Stimulated activated naive B cell treated with anti-CD40 and anti-IgM and Interleukin-4, amounts not matched to agents 10 μg/mL and 1 μg/mL and 100 μg/mL, for 72 hours (primary cell): ENCODE measurements at places on chromosomes 2 and 18.
A peak's percentile ranks its signal among the peaks of the same experiment; 100 is the strongest.

GRCh38 chr2:42930025-42930581, 137.7 kb upstream of the HAAO start:
- DNase-seq: no peak

GRCh38 chr2:48323146-48323545, 206.8 kb upstream of the STON1 start:
- no peak for DNase-seq

- DNase-seq: no peak
These were observed 4.1 kb upstream of the EVA1A start for GRCh38 chr2:75564713-75565359.

DNA sequence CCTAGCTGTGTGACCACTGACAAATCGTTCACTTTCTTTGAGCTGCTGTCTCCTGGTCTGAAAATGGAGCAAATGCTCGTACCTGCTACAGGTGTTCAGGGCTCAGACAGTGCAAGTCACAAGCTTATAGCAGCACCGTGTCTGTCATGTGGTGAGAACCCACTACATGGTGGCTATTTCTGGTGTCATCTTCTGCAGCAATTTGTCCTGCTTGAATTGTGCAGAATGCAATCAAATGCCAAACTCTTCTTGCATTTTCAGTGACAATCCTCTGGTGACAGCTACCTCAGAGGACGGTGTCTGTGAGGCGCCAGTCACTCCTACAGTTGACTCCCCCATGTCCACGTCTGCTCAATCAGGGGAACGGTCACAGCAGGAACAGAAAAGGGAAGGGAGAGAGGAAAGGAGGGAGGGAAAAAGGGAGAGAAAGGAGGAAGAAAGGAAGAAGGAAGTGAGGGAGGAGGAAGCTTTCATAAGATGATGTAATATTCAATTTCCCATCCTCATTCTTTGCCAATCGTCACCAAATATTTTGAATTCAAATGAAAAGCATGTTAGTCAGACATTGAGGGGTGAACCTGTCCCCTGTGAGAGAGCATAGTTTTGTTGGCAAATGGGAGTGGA, 122.2 kb downstream of the BCL2 start:
- no peak for DNase-seq

GRCh38 chr2:25851740-25852503, 26.4 kb downstream of the ASXL2 start:
- DNase-seq: peak; percentile 20

DNA sequence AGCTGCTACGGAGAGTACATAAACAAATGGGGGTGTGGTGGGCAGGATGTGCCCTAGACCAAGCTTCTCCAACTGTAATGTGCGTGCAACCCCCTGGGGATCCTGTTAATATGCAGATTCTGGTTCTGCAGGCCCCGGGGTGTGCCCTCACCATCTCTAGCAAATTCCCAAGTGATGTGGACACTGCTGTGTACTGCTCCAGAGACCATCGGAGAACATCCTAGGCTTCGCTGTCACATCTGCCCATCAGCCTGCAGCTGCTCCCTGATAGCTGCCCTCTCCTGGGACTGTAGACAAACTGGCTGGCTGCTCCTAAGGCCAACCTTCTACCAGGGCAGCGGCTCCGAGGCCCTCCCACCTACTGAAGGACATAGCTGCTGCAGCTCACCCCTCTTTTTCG, 3.2 kb downstream of the HS1BP3 start:
- DNase-seq: no peak

- DNase-seq: no peak
These were observed 124.7 kb upstream of the SERPINE2 start for GRCh38 chr2:224163566-224164307.

DNA sequence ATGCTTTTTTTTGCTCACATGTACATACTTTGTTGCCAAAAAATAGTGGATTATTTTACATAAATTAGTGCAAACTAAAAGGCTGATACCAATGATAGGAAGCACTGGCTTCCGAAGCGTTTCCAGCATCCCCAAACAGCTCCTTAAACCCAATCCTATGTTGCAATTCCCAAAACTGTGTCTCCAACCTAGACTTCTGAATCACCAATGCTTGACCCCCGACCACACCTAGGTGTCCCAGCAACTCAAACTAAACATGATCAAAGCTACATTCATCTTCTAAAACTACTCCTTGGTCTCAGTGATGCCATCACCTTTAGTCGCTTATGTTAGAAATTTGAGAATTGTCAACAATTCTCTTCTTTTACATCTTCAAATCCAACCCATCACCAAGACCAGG, 13.4 kb downstream of the ATP8B1 start:
- no peak for DNase-seq

DNA sequence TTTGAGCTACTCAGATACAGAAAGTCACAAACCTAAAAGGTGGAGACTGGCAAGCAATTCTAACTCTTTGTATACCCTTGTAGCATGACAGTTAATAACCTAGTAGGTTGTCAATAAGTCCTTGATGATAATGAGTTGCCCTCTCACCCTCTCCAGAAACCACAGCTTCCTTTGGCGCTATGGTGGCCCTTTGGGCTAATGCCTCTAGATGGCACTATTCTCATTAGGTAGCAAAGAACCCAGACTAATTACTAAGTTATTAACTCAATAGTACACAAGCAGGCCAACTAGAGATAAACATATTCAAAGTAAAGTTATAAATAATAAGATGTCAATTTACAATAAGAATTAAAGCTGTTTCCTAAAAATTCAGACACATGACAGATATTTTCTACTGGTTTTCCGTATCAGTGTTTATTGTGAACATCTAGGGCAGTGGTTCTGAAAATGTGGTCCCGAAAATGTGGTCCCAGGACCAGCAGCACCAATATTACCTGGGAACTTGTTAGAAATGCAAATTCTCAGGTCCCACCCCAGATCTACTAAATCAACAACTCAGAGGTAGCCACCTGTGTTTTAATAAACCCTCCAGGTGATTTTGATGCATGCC, 41.1 kb downstream of the LDAH start:
- DNase-seq: no peak

- DNase-seq: no peak
These were observed 226.6 kb downstream of the CDH19 start for GRCh38 chr18:66377291-66377690.

GRCh38 chr2:188089901-188090300, 201.8 kb upstream of the GULP1 start:
- DNase-seq: no peak

GRCh38 chr2:190887089-190887488, 6.5 kb downstream of the GLS start:
- no peak for DNase-seq

DNA sequence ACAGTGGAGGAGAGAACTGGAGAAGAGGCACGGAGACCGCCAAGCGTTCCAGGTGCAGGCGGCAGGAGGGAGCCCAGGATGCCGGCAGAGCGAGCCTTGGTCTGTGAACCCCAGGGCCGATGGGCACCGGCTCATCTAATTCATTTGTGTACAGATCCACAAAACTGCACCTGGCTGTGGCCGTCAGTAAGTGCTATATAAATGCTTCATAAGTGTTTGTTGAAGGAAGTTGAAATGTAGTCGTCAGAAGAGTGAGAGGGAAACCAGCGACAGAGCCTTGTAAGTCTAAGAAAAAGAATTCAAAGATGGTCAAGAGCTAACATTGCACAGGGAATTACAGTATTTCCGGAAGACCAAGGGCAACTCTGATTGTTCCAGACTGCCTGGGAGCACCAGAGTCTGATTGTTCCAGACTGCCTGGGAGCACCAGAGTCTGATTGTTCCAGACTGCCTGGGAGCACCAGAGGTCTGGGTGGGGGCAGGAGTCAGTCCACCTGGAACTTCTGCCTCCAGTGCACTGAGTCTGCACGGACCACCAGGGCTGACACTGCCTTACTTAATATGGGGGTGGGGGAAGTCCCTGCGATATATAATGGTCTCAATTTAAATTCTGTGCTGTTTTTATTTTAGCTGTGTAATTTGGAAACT, 112.3 kb downstream of the BCL2 start:
- DNase-seq: peak; percentile 21

- no peak for DNase-seq
These were observed 450.1 kb upstream of the PKDCC start for GRCh38 chr2:41597680-41598079.

- no peak for DNase-seq
These were observed 327.2 kb downstream of the EN1 start for GRCh38 chr2:118520246-118520645.

GRCh38 chr2:240531038-240531437, 26.8 kb downstream of the ANKMY1 start:
- DNase-seq: no peak
